ENCODE measurements at places on chromosomes 12 and 14. TPM values are rescaled to one million over a fixed set of nuclear protein-coding genes. Genes with fewer than 3 reads are reported as not detected.

The TAS2R13 gene
- polyA plus RNA-seq, result not detected

The LRTM2 gene
- polyA plus RNA-seq, result 0.42 TPM

The ACSS3 gene
- polyA plus RNA-seq, result 21.2 TPM

The GALNT16 gene
- polyA plus RNA-seq, result 3.4 TPM

The EFS gene
- 29.7 TPM for polyA plus RNA-seq

DNA sequence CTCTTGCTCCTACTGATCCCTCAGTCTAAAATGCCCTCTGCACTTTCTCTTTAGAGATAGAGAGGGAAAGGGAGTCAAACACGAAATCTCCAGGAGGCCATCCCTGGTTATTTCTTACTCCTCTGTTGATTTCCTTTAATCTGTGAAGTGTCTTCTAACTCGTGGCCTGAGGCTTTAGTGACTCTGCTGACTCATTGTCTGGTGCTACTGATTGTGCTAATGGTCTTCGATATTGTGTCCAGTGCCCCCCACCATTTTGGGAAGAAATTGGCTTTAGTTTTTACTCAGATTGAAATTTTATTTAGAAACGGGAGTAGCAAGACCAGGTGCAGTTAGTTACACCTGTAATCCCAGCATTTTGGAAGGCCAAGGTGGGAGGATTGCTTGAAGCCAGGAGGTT lies 839 bp downstream of the CLEC9A start:
- DNase-seq, result no peak

GRCh38 chr14:24954037-24954699 lies 95.8 kb downstream of the STXBP6 start:
- peak; percentile 14 for DNase-seq

DNA sequence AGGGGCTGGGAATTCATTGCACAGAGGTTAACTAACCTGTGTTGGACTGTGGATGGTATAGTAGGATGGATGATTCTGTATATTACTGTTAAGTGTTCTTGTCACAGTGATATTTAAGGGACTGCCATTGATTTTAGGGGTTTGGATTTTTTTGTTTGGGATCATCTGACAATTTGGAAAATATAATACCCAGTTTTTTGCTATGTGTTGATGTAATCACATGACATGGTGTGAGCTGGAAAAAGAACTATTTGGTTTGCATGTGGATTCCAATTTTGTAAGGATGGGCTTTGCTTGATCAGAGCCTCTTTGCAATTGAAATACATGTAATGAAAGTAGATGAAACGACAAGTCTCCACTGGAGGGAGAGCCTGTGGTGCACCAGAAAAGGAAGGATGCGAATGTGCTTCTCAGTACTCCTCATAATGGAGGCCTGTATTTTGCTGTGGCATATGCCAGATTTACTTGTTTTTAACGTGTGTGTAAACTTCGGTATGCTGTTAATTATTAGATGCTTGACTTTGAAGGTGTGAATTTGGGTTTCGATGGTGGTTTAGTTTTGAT lies 2.7 kb downstream of the DYRK2 start:
- DNase-seq, result no peak

DNA sequence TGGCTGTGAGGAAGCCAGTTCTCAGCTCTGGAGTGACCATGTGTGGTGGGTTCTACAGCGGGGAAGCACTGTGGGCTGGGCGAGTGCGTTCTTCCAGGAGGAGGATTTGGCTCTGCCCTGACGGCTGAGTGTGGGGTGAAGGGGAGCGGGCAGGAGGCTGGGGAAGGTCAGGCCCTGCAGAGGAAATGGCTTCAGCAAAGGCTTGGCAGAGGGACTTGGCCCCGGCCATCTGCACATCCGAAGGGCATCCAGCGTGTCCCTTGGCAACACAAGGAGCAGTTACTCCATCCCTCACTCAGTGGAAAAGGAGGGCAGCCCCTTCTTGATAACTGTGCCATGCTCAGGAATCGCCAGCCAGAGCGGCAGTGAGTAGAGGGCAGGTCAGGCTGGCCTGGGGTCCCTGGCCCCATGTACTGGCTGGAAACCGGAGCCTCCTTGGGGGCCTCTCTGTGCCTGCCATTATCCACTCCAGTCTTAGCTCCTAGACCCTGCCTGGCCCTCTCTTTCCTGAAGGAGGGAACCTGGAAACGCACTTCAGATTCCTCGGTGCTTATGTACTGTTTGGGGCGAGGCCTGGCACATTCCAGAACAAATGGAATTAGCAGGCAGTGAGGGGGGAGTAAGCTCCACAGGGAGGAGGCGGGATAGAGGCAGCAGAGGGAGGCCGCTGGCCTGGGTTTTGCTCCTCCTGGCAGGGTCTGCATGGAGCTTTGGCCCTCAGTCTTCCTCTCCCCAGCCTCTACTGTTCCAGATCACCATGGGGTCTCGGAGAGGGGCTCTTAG lies 133.6 kb upstream of the NCOR2 start:
- DNase-seq, result no peak

GRCh38 chr14:100603341-100604120 lies 16.3 kb upstream of the BEGAIN start:
- DNase-seq, result no peak

DNA sequence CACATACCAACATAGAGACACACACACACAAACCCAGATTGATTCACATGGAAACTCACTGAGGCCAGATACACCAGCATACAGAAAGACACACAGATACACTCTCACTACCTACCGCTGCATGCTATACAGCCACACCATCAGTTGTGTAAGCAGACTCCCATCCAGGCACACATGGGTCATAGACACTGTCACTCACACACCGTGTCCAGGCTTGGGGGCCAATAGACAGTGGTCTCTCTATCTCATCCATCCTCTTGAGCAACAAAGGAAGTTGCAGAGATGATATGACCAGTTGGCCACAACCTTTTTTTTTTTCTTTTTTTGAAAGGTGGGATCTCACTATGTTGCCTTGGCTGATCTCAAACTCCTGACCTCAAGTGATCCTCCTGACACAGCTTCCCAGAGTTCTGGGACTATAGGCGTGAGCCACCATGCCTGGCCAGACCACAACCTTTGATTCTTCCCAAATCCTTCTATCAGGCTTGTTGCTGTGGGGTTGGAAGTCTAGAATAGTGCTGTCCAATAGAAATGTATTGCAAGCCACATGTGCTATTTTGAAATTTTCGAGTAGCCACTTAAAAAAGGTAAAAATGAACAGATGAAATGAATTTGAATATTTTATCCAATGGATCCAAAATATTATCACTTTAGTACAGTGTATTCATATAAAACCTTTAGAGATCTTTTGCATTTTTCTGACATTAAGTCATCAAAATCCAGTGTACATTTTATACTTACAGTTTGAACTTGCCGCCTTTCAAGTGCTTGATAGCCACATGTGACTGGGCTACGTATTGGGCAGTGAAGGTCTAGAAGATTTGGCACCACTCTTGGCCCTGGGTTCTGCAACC lies 7.4 kb downstream of the LRP1-AS start:
- no peak for DNase-seq

GRCh38 chr12:40499856-40500255 lies 192.4 kb upstream of the CNTN1 start:
- DNase-seq, result no peak

GRCh38 chr12:110992909-110993308 lies 72.5 kb upstream of the MYL2 start:
- no peak for DNase-seq

GRCh38 chr14:93301821-93302447 lies 30.9 kb downstream of the BTBD7 start:
- DNase-seq, result no peak

DNA sequence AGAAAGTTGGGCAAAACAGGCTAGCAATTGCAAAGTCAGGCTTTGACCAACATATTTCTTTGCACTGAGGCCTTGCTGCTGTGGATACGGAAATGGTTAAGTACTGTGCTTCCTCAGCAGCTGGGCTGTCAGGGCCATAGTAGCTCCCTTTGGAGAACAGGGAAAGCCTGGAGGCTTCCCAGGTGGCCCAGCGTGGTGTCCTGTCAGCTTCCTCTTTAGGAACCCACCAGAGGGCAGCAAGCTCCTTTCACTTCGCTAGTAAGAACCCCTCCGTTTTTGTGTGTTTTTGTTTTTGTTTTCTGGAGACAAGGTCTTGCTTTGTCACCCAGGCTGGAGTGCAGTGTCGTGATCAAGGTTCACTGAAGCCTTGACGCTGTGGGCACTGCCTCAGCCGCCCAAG lies 1.7 kb upstream of the CFAP251 start:
- DNase-seq, result no peak

- DNase-seq, result no peak
Measured at GRCh38 chr12:105253866-105254513, 18.0 kb upstream of the APPL2 start.

DNA sequence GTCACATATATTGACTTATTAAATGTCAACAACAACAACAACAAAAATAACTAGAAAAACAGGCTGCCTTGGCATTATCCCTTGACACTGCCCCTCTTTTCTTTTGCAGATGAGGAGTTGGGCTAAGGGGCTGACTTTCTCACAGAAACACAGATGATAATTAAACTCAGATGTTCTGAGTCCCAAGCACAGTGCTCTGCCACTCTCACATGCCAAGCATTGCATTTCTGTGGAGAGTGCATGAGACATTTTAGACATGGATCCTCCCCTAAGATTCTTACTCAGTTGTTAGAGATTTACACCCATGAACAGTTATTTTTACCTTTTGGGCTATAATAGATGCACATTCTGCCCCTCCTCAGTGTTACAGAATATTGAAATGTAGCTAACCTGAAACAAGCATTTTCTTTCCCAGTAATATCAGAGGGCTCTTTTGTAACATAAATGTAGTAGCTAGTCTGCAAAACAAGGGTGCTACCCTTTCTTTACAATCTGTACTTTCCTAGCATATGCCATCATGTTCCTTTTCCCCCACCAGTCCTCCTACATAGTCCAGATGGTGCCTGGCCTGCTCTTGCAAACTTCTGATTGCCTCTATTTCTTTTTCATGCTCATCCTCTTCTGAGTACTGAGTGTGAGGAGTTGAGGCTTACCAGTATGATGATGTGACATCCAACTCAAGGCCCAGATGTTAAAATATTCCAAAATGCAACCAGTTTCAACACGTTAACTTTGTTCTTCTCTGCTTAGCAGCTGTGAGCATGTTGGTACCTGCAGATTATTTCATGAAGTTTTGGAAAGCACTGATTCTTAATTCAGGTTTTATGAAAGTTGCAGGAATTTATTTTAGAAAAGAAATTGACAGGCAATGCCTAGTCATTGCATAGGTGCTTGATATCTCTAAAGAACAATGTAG lies 125.0 kb upstream of the ATP2B1 start:
- DNase-seq, result no peak

DNA sequence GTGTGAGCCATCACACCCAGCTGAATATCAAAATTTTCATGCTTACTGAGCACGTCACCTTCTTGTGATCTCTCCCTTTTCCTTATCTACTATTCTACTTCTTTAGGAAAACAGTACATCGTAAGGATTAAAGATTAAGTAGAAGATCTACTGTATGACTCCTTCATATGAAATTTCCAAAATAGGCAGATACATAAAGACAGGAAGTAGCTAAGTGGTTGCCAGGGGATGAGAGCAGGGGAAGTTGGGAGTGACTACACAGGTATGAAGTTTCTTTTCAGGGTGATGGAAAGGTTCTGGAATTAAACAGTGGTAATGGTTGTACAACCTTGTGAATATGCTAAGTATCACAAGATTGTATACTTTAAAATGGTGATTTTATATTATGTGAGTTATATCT lies 36.5 kb upstream of the CERS5 start:
- DNase-seq, result no peak

GRCh38 chr12:57107456-57108155 lies 3.6 kb downstream of the STAT6 start:
- no peak for DNase-seq

DNA sequence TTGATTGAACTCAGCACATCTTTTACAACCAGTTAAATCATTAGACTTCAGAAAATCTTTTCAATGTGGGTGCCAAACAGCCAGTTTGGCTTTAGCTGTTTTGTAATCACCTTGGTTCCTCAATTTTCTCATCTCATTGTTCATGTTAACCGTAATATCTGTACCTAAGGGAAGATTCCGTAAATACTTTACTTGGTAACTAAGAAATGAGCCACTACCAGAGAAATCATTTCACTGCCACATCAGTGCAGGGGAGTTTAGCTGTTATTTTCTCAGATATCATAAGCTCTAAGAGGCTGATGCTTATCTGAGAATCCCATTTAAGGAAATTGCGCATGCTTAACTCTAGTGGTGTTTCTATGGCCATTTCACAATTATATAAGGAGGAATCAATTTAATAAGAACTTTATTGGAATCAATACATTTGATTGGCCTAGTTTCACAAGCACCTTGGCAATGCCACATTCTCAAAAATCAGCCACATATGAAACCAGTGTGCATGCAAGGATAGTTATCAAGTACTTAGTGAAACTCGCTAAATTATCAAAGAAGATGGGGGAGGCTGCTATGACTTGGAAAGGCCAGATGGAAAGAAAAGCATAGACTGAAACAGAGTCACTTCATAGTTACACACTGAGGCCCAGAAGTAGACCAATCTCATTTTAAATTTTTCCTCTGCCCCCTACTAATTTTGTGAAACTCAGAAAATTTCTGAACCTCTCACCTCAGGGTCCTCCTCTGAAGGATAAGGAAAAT lies 28.1 kb upstream of the IL22 start:
- no peak for DNase-seq

DNA sequence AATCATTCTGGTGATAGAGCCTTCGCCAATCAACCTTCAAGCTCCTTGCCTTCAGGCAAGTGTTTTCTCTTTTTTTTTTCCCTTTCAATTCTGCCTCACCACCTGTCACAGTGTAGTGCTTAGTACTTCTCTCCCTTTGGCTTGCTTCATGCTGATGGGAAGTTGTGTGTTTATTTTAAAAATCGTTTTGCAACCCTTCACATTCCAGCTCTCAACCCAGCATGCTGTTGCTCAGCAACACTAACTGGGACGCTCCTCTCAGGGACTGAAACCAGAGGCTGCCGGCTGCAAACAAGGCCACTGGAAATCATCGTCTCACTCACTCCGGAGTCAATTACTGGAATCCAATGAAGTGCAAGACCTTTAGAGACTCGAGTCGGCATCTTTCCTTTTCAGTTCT lies 342.7 kb downstream of the PRKD1 start:
- DNase-seq, result peak; percentile 40

DNA sequence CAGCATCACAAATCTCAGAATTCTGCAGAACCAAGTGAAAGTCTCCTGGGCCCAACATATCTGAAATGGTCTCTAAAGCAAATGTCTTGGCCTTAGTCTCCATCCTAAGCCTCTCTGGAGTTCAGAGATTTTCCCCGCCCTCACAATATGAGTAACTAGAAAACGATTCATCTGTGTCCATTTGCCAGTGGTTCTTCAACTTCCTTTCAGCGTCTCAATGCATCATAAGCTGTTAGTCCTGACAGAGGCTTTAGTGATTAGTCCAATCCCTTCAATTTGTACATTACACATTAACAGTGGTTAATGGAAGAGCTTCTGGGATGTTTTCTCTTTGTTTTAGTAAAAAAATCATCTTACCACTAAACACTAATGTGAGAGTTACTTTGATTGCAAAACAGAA lies 17.4 kb downstream of the NPC2 start:
- no peak for DNase-seq

- DNase-seq, result no peak
Measured at GRCh38 chr12:93702707-93703315, 25.6 kb downstream of the CRADD start.

GRCh38 chr14:69574263-69574953 lies at the start of gene CCDC177:
Gene CCDC177 (minus strand): TSS chr14:69574871. CDS start chr14:69573622, 1,249 bp downstream.
- DNase-seq, result no peak
